NCI-H187 (cell line): ENCODE measurements at places on chromosomes 4 and X.

GRCh38 chrX:114071412-114071811, 512.5 kb upstream of the HTR2C start:
- no peak for DNase-seq

GRCh38 chr4:83561381-83561780, 25.5 kb downstream of the GPAT3 start:
- no peak for DNase-seq

DNA sequence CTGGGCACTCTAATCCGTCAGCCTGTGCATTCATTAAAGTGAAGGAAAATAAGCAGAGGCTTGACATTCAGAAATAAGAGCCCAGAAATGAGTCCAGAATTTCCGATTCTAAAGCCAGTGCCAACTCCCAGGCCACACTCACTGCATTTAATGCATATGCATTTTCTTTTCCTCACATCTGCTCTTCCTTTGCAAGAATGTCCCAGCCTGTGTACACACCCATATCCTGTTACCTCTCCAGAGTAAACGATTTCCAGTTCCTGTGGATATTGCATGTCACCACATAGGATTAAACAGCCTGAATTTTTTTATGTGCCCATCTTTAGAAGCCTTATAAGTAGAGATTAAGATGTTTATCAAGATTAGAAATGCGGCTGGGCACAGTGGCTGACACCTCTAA, 27.5 kb downstream of the ARX start:
- DNase-seq: no peak

DNA sequence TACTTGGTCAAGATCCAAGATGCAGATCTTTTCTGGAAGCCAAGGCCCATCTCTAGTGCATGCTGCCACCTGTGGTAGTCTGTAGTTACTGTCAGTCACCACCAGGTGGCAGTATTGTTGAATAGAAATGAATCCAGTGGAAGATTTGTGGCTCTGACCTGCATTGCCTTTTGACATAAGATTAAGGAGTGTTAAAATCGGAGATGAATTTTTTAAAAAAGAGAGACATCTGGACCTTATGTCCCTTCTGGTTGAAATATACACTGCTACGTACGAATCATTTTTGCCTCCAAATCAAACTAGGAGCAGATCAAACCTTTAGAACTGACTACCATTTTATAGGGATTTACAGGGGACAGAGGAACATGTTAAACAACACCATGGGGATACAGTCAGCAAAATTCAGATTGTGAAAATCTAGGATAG, 46.9 kb upstream of the RHOH start:
- DNase-seq: peak; percentile 38

DNA sequence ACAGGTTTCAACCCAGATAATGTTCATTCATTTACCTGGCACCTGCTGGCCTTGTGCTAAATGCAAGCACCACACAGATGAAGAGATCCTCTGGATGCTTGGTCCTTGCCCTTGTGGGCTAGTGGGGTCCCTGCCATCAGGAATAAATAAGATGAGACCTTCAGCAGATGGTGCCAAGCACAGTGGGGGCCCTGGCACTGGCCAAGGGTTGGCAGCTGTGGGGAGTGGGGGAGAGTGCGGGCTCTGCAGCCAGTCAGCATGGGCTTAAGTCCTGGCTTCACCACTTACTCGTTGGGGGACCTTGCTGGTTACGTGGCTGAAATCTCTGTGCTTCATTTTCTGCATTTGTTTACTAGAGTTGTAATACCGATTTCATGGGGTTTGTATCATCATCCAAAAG, 6.9 kb downstream of the LAP3 start:
- no peak for DNase-seq

DNA sequence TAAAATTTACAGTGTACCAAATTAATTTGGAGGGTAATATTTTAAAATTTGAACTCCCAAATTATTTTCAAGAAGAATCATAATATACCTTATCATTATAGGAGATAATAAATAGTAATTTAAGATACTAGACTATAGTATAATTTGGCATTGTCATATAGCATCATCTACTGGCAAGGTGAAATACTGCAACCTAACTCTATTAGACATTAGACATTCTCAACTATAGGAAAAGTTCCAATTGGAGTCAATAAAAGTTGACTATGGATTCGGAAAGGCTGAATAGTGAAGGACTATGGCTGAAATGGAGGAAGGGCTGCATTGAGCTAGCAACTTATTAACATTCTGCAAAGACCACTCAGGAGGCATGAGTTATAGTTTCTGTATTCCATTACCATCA, 113.0 kb downstream of the PRDM5 start:
- DNase-seq: no peak

DNA sequence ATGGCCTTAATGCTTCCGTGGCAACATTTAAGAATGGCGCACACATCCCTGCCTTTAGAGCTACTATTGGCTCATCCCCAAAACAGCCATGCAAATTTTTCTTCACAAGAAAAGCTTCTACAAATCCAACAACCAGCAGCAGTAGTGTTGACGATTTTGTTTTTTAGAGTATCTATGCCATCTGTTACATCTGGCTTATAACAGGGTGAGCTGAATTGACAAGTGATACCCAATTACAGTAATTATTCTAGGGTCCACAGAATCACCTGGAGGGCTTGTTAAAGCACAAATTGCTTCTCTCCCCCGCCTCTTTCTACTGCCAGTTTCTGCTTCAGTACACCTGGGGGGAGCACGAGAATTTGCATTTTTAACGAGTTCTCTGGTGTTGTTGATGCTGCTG, 34.1 kb downstream of the DCHS2 start:
- DNase-seq: no peak

- DNase-seq: no peak
Measured at GRCh38 chrX:69153060-69153730, 12.1 kb downstream of the PJA1 start.

DNA sequence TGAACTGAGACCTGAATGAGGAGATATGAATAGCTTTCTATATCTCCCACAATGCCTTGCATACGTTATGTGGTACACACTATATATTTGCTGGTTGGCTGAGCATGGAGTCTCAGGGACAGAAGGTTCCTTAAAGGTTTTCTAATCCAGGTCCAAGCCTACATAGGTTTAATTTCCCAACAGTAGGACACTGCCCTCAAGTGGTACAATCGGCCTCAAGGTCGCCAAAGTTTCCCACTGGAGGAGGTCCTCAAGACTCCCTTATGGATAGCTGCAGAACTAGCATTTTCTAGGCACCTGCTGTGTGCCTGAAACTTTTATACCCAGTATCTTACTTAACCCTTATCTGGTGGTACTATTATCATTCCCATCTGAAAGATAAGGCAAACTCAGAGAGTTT, 21.0 kb upstream of the EFNB1 start:
- DNase-seq: no peak

- no peak for DNase-seq
Measured at GRCh38 chr4:172153719-172154118, 340.5 kb downstream of the GALNTL6 start.

DNA sequence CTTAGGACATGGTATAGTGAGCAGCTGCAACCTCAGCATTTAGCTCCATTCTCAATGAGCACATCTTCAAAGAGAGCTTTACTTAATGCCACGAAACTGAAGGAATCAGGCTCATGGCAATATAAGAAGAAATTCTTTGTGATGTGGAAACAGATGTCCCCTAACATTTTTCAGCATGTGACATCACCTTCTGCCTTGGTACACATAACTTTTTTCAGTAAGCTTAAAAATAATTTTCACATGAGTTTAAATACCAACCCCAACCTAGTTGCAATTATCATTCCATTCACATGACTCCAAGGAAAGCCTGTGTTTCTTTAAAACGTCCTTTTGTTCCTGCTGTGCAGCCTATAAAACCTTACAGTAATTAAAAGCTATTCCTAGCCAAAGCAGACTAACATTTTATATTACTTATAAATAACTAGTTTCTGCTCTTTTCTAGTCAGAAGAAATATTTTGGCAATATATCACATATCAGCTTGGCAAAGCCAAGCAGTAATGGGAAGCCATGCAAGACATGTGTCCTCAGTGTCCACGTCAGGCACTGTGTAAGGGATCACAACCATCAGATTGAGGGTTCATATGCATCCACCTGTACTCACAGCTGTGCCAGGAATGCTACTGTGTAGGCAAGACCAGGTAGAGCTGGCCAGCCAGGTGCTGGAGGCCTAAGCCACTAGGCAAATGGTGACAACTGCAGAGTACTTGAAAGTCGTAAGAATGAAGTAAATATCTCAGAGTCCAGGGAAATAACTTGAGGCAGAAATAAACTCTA, 466.6 kb downstream of the INPP4B start:
- DNase-seq: no peak

- DNase-seq: no peak
Measured at GRCh38 chr4:100294356-100294755, 104.1 kb upstream of the DDIT4L start.

DNA sequence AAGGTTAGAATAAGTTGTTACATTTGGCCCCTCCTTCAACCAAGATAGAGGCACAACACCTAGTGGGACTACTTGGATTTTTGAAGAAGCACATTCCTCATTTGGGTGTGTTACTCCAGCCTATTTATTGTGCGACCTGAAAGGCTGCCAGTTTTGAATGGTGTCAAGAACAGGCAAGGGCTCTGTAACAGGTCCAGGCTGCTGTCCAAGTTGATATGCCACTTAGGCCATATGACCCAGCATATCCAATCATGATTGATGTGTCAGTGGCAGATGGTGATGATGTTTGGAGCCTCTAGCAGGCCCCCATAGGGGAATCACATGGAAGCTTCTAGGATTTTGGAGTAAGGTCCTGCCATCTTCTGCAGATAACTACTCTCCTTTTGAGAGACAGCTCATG, 35.5 kb upstream of the UGT2B4 start:
- no peak for DNase-seq

DNA sequence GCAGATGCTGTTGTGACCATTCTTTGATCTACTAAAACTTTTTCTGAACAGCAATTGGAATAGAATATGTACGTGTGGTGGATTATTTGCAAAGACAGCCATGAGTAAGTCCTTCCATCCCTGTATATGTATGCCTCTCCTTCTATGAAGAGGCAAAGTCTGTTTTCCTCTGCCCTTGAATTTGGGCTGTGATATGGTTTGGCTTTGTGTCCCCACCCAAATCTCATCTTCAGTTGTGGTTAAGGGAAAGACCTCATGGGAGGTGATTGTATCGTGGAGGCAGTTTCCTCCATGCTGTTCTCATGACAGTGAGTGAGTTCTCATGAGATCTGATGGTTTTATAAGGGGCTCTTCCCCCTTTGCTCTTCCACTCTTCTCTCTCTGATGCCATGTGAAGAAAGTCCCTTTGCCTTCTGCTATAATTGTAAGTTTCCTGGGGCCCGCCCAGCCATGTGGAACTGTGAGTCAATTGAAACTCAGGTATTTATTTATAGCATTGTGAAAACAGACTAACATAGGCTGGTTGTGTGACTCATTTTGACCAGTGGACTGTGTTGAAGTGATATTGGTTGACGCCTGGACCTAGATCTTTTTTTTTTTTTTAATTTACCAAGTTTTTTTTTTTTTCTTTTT, 108.3 kb upstream of the CAMK2D start:
- no peak for DNase-seq

GRCh38 chrX:38514016-38514854, 47.1 kb upstream of the TSPAN7 start:
- DNase-seq: no peak

- no peak for DNase-seq
Measured at GRCh38 chr4:154877110-154877760, 96.2 kb downstream of the RBM46 start.

- DNase-seq: no peak
Measured at GRCh38 chrX:154695911-154696675, 42.7 kb upstream of the CTAG2 start.

DNA sequence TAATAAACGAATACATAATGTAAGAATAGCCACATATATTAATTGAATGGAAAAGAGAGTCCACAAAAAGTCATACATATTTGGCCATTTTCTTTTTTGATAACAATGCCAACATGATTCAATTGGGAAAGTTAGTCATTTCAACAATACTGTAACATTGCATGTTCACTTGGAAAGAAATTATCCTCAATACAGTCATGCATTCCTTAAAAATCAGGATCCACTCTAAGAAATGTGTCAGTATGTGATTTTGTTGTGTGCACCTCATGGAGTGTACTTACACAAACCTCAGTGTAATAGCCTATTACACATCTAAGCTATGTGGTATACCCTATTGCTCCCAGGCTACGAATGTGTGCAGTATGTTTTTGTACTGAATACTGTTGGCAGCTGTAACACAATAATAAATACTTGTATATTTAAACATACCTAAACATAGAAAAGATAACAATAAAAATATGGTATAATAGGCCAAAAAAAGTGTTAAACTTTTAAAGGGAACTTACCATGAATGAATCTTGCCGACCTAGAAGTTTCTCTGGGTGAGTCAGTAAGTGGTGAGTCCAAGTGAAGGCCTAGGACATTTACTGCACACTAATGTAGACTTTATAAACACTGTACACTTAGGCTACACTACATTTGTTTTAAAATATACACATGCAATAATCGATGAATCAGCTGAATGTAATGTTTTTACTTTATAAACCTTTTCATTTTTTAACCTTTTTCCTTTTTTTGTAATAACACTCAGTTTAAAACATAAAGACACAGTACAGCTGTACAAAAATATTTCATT, 806.8 kb downstream of the PCDH18 start:
- DNase-seq: no peak

GRCh38 chr4:171430495-171430894, 382.7 kb upstream of the GALNTL6 start:
- DNase-seq: no peak

GRCh38 chrX:16665089-16665488, 15.1 kb downstream of the S100G start:
- no peak for DNase-seq

- DNase-seq: no peak
Measured at GRCh38 chrX:42996861-42997260, 218.9 kb upstream of the PPP1R2C start.

DNA sequence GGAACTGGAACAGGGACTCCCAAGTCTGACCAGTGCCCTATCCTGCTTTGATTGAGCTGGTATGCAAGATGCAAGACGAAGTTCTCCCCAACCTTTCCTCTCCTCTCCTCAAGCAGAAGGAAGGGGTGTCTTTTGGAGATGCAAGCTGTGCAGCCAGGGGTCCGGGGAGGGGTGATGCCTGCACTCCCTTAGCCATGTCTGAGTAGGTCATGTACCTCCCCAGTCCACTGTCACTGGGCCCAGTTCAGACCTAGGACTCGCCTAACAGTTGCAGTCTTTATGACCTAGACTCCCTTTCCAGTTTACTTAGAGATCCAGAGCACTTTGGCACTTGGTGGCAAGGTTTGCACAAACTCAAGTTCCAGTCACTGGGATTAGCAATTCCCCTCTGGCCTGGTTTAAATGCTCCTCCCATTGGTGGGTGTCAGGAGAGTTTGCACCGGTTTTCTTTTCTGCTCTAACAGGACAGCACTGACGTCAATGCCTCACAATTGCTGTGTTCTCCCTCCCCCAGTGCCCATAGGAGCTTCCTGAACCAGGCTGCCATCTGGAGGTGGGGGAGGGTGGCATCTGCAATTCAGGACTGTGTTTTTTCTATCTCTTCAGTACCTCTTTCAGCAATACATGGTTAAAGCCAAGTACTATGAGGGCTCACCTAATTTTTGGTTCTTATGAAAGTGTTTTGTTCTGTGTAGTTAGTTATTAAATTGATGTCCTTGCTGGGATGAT, 782.2 kb downstream of the ARAP2 start:
- no peak for DNase-seq
